ENCODE measurements at places on chromosomes 12 and 14.

DNA sequence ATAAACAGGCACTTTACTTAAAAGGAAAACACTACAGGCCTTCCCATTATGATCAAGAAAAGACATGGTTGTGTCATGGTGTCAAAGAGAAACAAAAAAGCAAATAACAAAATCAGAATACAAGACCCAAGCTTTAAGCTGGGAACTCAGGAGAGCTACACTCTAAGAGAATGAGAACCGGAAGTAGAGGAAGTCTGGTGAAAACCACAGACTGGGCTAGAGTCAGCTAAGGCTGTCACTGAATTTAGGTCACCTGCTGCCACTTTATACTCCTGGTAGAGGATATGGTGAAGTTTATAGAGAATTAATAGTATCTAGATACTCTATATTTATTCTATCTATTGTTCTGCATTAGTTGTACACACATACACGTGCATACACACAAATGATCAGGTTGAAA is 971.7 kb downstream of the FLRT2 start:
- no peak for DNase-seq

GRCh38 chr14:55482936-55483605 is 42.7 kb upstream of the TBPL2 start:
- no peak for DNase-seq

DNA sequence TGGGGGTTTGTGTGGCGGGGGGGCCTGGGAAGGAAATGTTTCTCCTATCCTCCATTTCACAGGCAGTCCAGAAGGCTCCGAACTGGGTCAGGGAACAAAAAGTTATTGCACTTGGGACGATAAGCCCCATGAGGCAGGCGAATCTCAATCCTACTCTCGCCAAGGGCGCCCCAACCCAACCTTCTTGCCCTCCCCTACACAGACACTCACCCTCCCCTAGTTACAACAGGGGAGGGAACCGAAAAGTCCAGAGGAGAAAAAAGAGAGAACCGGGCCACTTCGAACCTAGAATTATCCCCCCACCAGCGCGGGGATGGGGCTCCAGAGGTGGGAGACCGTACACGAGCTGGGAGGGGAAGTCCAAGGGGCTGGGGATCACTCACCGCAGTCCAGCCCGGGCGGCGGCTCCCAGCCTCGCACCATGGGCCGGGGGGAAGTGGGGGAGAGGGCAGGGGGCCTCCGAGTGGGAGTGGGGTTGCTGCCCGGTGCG is 357 bp downstream of the HOMEZ start:
- peak; percentile 67 for DNase-seq

GRCh38 chr12:70451528-70451927 is 85.4 kb downstream of the KCNMB4 start:
- no peak for DNase-seq

- no peak for DNase-seq
These were observed 47.5 kb downstream of the BEGAIN start for GRCh38 chr14:100539766-100540140.

DNA sequence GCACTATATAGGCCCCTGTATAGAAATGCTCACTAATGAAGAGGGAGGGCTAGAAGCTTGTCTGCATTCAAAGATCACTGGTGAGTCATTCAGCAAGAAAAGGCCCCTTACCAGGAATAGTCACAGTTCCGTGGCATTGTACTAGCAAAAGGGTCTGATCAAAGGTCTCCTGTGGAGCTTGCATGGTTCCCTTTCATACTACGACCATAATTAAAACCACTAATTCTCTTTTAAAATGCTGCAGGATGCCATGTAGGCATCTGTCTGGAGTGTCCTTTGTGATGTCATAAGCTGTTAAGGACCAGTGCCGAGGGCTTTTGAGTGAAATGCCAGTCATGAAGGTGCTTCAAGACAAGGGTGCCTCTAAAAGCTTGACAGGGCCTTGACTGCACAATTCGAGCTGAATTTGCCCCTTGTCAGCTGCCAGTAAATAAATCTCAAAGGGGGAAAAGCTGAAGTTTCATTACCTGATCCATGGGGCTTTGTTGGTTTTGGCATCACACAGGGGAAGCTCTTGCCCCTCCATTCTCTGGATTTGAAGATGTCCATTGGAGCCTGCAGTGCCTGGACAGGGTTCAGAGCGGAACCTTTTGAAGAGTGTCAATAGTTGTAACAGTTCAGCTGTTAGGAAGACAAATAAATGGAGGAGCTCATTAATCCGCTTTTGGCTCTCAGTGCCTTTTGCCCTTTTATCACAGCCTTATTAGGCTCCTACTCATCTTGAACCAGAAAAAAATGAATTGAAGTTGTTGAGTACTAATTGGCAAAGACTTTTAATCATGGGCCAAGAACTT is 69.1 kb downstream of the TMEM260 start:
- no peak for DNase-seq

DNA sequence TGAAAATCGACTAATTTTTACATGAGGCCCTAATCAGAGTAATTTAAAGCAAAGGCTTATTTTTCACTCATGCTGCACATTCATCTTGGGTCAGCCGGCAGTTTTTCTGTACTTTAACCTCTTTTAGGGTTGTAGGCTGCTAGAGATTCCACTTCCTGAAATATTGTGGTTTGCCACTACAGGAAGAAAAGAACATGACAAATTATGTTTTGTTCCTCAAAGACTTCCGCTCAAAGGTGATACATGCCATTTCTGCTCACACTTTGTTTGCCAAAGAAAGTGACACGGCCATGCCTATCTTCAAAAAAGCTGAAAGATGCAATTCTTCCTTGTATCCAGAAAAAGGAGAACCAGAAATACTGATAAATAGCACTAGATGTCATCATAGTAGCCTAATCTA is 183.4 kb upstream of the PPFIA2 start:
- no peak for DNase-seq

DNA sequence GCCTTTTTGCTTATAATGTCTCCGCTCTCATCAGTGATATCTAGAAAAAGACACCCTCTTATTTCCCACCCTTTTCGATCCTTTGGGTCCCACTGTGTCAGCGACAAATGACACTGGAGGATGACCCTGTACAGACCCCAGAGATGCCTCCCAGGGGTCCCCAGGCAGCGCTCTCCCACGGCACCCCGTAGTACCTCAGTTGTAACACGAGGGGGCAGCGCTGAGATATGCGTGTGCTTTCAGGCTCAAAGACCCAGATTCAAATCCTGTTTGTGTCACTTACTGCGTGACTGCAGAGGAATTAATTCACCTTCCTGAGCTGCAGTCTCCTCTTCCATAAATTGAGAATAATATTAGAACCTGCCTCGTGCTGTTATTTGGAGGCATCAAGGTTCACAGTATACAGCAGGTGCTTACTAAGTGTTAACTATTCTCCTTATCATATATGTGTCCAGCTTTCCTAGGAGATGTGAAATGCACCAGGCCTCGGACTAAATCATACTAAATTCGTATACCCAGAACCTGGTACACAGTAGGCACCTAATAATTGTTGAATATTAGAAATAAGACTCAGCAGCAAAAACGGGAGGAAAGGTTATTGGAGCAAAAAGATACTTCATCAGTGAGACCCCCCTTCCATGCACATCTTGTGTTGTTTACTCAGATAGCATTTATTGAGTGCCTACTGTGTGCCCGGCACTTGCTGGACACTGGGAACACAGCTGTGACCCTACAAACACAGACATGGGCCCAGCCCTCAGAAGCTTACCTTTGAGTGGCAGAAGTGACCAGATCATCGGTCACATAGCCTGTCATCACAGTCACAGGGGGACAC is 99.9 kb downstream of the PHETA1 start:
- DNase-seq: no peak

DNA sequence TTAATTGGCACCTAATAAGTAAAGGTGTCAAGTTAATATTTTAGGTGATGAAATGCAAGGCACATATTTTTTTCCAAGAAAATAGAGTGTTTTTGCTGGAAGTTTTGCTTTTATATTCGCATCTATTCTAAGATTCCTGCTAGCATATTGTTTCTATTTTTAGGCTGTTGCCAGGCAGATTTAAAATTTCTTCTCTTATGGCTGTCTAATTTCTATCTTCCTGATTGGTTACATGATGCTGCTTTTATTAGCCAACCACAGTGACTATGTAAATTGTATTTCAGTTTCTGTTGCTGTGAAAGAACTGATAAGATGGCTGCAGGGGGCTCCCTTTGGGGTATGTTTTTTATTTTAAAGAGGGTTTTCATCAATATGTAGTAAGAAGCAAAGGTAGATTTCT is 42.7 kb downstream of the ATF7IP start:
- no peak for DNase-seq

DNA sequence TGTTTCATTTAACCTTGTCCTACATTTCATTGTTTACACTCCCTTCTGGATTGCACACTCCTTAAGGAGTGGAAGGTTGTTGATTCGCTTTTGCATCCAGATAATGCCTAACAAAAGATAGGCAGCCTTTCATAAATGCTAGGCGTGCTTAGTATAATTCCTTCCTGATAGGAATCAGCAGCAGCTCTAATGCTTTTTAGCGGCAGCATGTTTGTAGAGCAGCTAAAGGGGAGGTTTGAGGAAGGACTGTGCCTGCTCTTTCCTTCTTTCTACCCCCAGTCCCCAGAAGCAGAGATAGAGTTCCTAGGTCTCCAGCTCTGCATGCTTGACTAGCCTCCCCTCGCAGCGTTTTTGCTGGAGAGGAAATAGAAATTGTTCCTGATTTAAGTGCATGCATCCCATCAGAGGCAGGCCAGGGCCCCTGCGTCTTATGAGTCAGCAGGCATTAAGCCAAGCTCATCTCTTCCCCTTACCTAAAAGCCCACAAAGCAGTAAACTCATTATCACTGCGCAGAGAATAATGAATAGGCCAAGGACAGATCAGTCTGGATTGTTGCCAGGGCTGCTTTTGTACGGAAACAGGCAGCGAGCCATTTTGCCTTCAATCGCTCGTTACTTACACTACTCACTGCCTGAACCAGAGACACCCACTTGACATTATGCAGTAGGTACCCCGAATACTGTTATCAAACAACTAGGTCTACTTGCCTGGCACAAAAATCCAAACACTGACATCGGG is 14.0 kb upstream of the TBPL2 start:
- no peak for DNase-seq

DNA sequence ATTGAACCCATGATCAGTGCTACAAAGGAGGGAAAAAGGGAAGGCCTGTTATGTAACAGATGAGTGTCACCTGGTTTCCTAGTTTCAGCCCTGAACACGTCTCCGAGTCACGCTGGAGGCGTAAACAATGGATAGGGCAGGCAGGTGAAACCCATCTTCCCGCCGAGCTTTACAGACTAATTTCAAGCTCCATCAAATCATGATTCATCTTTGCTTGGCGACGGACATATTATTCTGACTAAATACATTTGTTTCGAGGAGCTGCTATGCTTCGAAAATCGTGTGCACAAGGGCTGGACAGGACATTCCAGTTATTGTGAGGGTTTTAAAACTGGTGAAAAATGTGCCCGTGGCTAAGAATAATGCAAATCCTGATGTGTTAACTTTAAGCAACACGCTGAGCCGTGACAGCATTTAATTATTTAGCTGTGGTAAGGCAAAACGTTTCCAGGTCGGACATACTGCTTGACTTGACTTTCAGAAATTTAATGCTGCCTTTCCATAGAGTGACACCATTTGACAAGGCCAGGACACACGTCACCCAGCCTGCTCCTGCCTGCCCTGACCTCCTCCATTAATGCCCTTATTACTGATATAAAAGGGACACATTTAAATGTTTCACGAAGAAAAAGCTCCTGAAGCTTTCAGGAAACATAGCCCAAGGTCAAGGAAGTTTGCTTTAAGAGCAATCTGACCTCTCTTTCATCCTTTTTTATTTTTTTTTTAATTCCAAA is 1203.5 kb upstream of the TMEM132C start:
- peak; percentile 10 for DNase-seq

DNA sequence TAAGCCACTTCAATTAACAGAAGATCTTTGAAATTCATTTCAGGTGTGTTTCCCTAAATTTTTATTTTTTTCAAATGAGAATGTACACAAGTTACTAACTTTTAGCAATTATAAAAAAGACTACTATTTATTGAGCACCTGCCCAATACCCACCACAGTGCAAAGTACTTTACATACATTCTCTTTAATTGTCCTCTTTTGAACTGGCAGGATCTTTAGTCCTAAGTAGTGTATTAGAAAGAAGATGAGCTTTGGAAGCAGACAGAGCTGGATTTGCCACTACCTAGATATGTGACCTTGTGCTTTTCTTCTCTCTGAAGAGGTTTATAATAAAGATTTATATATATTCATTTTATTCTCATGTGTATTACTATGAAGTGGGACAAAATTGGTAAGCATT is 63.7 kb downstream of the TMEM117 start:
- DNase-seq: no peak

DNA sequence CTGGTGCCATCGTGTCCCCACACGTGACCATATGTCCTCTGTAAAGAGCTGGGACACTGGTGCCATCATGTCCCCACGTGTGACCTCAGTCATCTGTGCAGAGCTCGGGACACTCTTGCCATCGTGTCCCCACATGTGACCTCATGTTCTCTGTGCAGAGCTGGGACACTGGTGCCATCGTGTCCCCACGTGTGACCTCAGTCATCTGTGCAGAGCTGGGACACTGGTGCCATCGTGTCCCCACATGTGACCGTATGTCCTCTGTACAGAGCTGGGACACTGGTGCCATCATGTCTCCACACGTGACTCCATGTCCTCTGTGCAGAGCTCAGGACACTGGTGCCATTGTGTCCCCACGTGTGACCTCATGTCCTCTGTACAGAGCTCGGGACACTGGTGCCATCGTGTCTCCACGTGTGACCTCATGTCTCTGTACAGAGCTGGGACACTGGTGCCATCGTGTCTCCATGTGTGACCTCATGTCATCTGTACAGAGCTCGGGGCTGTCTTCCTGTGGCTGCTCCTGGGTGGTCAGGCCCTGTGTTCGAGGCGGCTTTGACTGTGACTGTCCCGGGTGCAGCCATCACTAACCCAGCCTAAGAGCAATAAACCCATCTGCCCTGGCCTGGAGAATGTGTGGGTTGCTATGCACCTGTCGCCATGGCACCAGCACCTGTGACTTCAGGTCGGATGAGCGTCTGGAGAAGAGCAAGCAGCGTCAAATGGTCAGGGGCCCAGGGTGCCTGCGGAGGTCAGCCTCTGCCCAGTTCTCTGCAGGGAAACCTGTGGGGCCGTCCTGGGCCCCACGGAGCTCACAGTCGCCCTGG is 334.4 kb downstream of the ADGRD1 start:
- DNase-seq: no peak

Measured in right kidney (tissue), 9 donors.